Occipital lobe (tissue), 3 donors: ENCODE measurements at places on chromosomes 6 and 20.

DNA sequence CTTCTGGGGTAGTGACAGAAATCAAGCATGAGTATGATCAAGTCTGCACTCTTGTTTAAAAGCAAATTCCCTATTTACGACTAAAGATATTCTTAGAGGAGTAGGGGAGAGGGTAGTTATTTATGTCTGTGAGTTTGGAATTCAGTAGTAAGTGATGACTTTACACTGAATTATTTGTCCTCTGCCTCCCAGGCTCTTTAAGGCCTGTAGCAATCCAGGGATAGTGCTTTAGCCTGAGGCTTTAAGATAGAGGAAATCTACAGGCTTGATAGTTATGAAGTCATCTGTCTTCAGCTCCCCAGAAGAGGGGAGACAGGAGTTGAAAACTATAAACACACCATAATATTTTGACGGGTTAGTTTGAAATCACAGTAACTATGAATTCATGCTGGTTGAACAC, 664.5 kb downstream of the EPM2A start:
- DNase-seq = no peak

GRCh38 chr6:108872575-108872974, 24.4 kb downstream of the ARMC2 start:
- no peak for DNase-seq

DNA sequence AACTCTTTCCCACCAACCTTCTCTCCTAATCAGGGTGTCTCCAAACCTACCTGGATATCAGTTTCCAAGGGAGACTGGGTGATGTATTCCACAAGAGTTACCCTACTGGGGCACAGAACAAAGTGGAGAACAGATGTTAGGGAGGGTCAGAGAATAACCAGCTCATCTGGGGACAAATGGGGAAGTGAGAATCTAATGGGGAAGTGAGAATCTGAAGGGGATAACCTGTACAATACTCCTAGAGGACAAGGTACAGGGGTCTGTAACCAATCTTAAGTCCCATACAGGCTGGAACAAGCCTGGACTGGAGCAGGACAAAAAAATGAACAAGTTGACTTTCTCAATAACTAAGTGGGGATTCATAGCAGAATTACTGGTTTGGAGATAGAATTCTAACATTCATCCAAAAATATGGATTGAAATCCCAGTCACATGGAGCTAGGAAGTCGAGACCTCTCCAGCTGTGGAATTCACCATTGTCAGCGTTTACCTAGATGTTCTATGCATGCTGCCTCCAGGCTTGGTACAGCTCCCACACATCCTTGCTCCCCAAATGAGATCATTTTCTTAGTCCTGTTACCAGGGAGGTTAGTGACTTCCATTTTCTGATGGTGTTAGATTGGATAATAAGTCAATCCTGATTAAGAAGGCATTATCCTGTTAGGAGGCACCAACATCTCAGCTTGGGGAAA, 214.8 kb upstream of the MOCS1 start:
- no peak for DNase-seq

DNA sequence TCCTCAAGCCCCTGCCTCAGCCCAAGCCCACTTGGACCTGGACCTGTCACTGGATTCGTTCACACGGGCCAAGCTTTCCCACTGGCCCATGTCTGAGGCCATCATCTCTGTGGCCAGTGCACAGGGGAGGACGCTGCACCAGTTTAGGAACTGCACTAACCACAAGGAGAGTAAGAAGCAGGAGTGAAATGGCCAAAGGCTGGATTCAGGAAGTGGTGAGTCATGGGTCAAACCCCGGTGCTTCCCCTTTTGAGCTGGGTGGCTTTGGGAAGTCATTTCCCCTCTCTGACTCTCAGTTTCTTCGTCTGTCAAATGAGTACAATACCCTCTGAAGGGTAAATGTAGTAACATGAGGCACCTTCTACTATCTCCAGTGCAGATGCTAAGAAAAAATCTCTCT, 87.9 kb downstream of the CD40 start:
- DNase-seq = no peak

GRCh38 chr6:79863566-79863965, 83.8 kb downstream of the ELOVL4 start:
- DNase-seq = no peak

GRCh38 chr6:123770247-123770949, 33.3 kb upstream of the NKAIN2 start:
- no peak for DNase-seq

GRCh38 chr20:47757145-47758035, 27.9 kb downstream of the SULF2 start:
- DNase-seq = no peak

- DNase-seq = no peak
These were observed 94.6 kb downstream of the LRRC1 start for GRCh38 chr6:53889365-53889764.

DNA sequence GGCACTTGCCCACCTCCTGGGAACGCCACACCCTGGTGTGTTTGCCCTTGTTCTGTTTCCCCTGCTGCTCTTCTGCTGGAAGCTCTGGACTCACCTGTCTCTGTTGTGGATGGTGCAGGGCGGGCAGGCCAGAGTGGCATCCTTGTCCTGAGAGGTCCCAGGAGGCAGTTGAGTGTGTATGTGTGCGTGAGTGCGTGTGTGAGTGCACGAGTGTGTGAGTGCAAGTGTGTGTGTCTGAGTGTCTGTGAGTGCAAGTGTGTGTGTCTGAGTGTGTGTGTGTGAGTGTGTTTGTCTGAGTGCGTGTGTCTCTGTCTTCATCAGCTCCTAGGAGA, 12.2 kb downstream of the IGF2R start:
- no peak for DNase-seq

- DNase-seq = no peak
These were observed 308.8 kb upstream of the HS3ST5 start for GRCh38 chr6:114651611-114652010.

- DNase-seq = no peak
These were observed 111.2 kb upstream of the ADGRF1 start for GRCh38 chr6:47153404-47153755.

DNA sequence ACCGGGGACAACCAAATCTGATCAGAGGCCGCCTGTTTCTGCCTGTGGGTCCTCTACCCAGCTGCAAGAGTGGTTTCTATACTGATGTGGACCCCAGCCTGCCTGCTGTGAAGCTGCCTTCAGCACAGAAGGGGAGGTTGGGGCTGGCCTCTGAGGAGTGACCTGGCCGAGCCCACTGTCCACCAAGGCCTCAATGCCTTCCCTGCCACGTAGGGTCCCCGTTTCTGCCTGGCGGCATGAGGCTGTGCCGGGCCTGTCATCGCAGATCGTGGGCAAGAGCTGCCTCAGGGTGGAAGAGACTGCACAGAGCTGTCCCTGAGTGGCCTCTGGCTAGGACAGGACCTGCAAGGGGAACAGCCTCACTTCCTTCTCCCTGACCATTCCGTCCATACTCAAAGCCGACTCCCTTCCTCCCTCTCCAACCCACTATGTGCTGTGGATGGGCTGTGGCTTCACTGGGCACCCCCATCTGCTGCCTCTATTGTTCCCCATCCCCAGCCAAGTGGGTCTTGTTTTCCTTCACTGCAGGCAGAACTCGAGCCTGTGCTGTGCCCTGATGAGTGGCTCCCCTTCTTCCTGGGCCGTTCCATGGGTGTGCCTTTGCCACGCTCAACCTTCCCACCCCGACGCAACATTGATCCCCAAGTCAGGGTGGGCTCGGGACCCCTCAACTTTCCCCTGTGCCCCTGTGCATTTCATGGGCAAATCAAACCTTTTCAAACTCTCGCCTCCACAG, 60.3 kb downstream of the ERMARD start:
- no peak for DNase-seq

- no peak for DNase-seq
These were observed 898.2 kb downstream of the KIF16B start for GRCh38 chr20:15675061-15675514.

DNA sequence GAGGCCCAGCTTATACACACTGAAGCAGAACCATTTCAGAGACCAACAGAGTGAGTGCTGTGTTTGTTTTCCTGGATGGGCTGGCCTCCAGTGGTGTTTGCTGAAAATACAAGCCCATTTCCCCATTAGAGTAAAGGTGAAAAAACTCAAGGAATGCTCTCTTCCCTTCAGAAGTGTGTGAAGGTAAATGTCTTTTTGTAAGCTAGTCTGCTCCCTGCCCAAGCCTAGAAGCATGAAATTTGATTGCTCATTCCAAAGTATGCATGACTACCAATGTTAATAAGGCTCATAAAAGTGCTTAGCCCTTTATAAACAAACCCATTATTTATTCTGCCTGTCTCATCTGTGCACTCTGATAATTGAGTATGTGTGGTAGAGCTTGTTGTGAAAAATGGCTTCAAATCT, 59.1 kb downstream of the ADGRF1 start:
- DNase-seq = no peak

DNA sequence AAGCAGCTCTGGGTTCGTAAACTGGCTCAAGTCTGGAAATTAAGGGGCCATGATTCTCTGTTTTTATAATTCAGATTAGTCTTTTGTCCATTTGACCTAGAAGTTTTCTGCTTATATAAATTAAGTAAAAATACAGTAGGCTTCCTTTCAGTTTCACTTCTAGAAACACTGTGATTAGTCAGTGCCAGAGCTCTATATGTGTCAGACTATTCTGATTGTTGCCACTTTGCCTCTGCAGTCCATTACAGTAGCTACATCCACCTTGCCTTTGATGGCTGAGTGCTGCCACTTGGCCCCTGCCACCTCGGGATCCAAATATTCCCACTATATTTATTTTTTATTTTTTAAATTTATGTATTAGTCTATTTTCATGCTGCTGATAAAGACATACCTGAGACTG, 7.9 kb downstream of the ZC2HC1B start:
- no peak for DNase-seq

- no peak for DNase-seq
These were observed 215.2 kb downstream of the GRIK2 start for GRCh38 chr6:101608703-101609102.

GRCh38 chr20:61090541-61090940, 161.5 kb upstream of the CDH4 start:
- DNase-seq = no peak

- no peak for DNase-seq
These were observed 262.7 kb downstream of the CD83 start for GRCh38 chr6:14380086-14380820.

DNA sequence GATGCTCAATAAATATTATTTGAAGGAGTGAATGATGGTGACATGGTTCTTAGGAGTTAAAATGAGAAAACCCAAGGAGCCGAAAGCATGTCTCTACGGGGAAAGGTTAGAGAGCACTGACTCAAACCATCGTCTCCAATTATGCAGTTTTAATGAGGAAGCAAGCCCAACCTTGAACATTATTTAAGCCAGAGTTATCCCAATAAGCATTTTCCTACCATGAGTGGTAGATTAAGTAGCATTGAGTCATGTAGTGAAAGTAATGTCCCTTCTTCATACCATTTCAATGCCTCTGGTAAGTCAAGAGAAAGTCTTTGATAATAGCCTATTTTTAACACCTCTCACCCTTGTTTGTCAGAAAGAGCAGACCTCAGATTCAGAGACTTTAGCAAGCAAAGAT, 13.5 kb downstream of the TSHZ2 start:
- no peak for DNase-seq

- DNase-seq = no peak
These were observed 76.8 kb downstream of the BMP6 start for GRCh38 chr6:7802662-7803061.

DNA sequence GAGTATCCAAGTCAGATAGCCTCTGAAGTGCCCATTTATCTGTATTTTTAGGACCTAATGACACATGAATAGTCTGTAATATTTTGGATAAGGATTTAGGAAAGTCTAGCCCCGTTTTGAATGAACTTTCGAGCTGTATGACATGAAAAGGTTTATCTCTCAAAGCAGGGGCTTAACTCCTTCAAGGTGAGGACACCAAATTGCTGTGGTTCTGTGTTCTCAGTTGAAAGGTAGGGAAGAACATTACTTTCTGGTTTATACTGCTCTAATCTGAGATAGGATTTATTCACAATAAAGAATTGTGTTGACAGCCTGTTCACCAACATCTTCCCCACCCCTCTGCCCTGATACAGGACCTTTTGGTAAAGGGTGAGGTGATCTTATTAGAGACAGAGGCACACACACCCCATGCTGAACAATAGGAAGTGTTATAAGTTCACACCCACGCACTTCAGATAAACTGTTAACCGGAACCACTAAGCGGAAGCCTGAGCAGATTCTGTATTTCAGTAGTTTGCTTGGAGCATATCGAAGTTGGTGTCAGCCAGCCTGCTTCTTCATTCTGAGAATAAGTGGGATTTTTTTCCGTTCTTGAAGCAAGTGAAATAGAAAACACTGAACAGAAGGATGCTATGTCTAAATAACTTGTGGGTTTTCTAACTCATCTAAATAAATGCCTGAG, 223.3 kb downstream of the TMEM242 start:
- DNase-seq = no peak

- no peak for DNase-seq
These were observed 15.7 kb upstream of the HLA-C start for GRCh38 chr6:31287619-31288018.

- DNase-seq = peak; percentile 6
These were observed 31.6 kb upstream of the SLC32A1 start for GRCh38 chr20:38692436-38693411.

- no peak for DNase-seq
These were observed 171.7 kb upstream of the CCN2 start for GRCh38 chr6:132122871-132123270.

GRCh38 chr6:85971238-85971637, 328.6 kb upstream of the SYNCRIP start:
- no peak for DNase-seq

GRCh38 chr6:15474196-15474595, 188.6 kb downstream of the DTNBP1 start:
- no peak for DNase-seq

- DNase-seq = no peak
These were observed 134.6 kb upstream of the SNX9 start for GRCh38 chr6:157688275-157688959.

GRCh38 chr6:32876603-32877002, 22.6 kb downstream of the PSMB9 start:
- DNase-seq = no peak

DNA sequence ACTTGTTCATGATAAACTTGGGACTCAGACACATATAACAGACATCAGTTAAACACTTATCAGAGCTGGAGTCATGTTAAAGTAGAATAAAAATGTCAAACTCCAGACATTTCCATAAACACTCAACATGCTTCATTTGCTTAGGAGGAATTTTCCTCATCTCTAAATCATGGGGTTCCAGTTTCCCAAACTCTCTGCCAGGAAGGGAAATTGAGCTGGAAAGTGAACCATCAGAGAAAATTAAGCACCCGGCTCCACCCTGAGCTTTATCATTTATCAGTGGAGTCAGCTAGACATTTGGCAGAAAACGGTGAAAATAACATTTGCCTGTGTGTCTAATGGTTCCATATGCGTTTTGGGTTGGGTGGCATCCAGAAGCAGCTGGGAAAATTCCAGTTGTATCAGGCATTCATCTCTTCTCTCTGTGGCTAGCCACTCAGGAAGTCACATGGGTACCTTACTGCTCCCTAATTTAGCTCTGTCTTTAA, 25.3 kb upstream of the ZNFX1 start:
- DNase-seq = no peak

- no peak for DNase-seq
These were observed 181.6 kb downstream of the OTOR start for GRCh38 chr20:16929756-16930155.

GRCh38 chr6:11085758-11086435, 7.7 kb upstream of the SMIM13 start:
- no peak for DNase-seq
